ENCODE measurements at places on chromosomes 11 and 22. TPM values are rescaled to one million over a fixed set of nuclear protein-coding genes. Genes with fewer than 3 reads are reported as not detected.

GRCh38 chr11:130389335-130389935 is 39.0 kb downstream of the ADAMTS8 start:
- DNase-seq, result no peak
- no peaks in the 10 kb centered on the region for H3K27me3 ChIP-seq
- H3K36me3 ChIP-seq, result no peaks in the 10 kb centered on the region
- H3K27ac ChIP-seq, result no peak overlapping the region

Gene DDI1
- polyA plus RNA-seq, result not detected

GRCh38 chr11:119520400-119520799 is 97.4 kb upstream of the THY1 start:
- no peaks in the 10 kb centered on the region for H3K27me3 ChIP-seq
- H3K4me1 ChIP-seq, result no peaks in the 10 kb centered on the region
- H3K27ac ChIP-seq, result no peak overlapping the region
- no peak overlapping the region for H3K4me3 ChIP-seq

GRCh38 chr11:124886978-124887666 is 10.5 kb downstream of the ROBO4 start:
- no peak overlapping the region for H3K4me3 ChIP-seq
- DNase-seq, result no peak
- peaks cover 5% of the 10 kb centered on the region for H3K27me3 ChIP-seq
- H3K4me1 ChIP-seq, result no peaks in the 10 kb centered on the region
- no peak overlapping the region for H3K27ac ChIP-seq
- no peaks in the 10 kb centered on the region for H3K36me3 ChIP-seq
